ENCODE measurements at places on chromosomes 3 and 15.

GRCh38 chr3:37945156-37945806 is 45.3 kb upstream of the VILL start:
- no peak for DNase-seq

DNA sequence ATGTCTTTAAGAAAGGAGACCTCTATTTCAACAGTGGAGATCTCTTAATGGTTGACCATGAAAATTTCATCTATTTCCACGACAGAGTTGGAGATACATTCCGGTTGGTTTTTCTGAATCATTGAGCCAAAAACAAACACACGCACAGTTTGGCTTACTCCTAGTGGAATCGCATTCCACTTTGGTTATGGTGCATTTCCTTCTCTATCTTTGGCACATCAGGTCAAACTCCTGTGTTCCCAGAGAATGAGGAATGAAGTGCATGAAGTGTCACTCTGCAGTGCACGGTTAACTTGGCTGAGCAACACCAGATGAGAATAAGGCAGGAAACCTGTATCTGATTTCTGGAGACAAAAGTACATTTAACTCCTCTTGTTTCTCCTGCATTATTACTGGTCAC is 38.5 kb downstream of the HDC start:
- no peak for DNase-seq

DNA sequence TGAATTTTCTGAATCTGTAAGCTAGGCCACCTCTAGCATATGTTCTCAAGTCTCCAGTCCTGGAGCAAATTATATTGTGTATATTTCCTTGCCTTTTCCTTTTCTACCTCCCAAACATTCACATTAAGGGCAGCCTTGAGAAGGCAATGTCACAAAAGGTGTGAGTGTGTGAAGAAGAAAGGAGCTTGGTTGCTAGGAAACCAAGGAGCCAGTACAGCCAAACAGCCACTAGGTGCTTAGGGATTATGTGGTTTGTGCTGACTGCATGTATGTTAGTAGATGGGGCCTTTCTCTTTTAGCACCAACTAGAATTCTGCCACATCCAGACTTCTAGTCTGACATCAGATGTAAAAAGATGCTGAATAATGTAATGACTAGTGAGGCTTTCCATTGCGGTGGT is 118.8 kb upstream of the DAZL start:
- DNase-seq = no peak

- DNase-seq = no peak
Measured at GRCh38 chr3:72272356-72272755, 487.4 kb upstream of the PROK2 start.

DNA sequence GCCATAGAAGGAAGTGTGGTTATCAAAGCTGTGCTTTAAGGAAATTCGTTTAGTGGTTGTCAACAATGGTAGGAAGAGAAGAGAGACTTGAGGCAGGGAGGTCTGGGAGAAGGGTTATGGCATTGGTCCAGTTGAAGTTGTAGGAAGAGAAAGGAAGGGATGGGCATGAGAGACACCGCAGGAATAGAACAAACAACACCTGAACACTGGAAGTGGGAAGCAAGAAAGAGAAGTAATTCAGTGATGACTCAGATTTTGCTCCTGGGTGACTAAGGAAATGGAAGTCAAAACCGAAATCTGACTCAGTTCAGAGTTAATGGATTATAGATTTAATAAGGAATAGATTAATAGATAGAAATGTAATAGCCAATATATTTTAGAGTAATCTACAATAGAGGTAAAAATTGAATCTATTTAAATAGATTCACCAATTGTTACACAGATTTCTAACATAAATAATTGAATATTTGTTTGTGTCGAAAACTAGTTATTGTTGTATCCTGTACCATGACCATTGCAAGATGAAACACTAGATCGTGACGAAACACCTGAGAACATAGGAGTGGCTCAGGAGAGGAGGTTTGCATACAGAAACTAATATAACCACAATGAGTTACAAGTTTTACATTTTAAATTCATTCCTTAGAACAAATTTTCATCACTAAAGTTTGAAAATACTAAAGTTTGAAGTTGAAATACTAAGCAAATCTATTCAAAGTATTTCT is 36.0 kb downstream of the THBS1 start:
- no peak for DNase-seq

DNA sequence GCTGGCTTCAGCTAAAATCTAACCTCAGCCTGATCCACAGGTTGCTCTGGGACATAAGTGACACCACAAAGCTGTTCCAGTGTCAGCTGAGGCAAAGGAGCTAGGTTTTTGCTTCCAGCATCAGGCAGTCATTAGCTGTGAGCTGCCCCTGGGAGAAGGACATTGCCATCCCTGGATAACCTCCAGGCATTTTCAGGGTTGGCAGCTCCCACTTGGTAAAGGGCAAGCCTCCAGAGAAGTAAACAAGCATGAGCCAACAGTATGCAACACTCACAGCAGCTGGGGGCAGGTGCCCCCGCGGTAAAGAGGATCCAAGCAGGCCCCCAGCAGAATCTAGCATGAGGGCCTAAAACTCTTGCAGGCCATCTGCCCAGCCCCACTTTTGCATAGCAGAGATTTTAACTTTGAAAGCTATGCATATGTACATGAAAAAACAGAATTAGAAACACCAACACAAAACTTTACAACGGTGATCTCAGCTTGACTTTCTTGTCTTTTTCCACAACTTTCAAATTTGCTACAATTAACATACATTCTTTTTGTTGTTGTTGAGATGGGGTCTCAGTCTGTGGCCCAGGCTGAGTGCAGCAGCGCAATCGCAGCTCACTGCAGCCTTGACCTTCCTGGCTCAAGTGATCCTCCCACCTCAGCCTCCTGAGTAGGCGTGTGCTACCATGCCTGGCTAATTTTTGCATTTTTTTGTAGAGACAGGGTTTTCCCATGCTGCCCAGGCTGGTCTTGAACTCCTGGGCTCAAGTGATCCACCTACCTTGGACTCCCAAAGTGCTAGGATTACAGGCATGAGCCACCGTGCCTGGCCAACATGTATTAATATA is 83.8 kb upstream of the TPM1 start:
- no peak for DNase-seq

GRCh38 chr3:69562020-69562419 is 176.1 kb upstream of the FRMD4B start:
- no peak for DNase-seq

GRCh38 chr15:34993412-34993811 is 5.3 kb upstream of the ZNF770 start:
- no peak for DNase-seq

GRCh38 chr3:134699141-134699711 is 48.4 kb upstream of the KY start:
- DNase-seq = no peak

DNA sequence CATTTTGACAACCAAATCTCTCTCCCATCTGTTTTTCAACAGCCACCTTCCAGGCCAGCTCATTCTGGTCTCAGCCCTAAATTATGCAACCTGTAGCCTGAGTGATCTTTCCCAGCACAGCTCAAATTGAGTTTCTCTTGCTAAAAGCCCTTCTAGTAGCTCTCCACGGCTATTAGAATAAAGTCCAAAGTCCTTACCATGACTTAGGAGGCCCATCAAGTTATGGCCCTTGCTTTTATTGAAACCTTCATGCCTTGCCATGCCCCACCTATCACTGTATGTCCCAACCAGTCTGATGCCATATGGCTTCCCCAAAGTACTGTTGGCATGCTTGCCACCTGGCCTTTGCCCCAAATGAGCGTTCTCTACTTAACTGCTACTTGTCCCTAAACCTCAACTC is 303.5 kb upstream of the GADL1 start:
- no peak for DNase-seq

DNA sequence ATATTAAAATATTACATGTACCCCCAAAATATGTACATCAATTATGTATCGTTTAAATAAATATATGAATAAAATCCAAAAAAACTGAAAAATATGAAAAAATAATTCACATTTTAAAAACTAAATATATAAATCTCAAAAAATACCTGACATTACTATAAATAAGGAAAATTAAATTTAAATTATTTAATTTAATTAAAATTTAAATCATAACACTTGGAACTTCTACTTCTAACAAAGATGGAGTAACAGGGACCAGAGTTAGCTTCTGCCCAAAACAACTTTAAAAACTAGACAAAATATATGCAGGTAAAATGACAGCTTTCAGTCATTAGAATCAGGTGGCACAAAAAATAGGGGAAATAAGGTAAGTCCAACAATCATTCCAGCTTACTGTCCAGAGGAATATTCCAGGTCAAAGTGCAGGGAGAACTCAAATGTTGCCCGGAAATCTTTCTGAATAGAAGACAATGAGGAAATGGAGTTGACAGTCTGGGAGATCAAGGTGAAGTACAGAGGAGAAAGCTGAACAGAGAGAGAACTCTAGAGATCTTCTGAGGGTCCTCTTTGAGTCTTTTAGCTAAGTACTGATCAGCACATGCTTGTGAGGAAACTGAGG is 207.7 kb upstream of the ATP11B start:
- DNase-seq = no peak

DNA sequence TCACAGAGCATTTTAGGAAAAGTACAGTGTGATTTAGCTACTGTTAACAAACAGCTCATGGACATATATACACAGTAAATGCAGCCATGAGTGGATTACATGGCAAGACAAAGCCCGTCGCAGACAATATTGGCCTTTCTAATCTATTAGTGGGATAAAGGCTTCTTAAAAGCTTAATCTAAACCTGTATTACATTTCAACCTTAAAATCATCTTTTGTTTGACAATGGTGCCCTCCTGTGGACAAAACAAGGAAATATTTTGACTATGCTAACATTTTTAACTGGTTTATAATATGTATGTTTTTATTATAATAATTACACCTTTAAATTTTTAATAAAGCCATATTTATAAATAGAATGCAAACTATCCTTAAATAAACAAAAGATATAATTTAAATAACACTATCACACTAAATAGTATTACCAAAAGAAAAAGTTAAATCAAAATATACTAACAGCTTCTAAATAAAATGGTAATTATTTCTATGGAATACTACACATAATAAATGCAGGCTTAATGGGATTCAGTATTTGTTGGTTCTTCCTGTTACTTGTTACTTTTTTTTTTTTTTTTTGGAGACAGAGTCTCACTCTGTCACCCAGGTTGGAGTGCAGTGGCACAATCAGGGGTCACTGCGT is 38.6 kb downstream of the TAFA4 start:
- DNase-seq = no peak

DNA sequence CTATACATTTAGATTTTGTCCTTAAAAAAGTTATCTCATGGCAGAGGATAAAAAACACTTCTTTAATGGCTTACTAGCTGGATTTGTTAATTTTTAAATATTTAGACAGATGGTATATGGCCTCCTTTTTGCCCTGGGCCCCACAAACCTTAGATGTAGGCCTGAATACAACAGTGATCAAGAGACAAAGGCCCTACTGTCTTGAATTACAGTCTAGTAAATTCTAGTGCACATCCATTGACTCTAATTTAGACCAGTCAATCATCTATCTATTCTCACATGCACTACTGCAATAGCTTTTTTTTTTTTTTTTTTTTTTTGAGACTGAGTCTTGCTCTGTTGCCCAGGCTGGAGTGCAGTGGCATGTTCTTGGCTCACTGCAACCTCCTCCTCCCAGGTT is 452.8 kb downstream of the FHIT start:
- no peak for DNase-seq

DNA sequence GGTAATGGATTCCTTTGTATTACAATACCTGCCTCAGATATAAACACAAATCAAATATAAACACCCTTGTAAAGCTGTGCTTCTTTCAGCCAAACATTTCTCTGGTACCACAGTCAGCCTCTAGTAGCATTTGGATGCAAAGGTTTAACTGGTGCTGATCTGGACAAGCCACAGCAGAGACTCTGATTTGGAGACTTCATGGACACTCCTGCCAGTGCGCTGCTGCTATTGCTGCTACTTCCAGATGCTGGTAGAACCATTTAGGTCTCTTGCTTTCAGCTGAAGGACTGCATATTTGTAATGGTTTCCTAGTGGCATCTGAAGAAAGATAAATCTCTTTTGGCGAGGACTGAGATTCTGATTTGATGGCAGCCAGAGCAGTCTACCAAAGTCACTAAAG is 36.9 kb downstream of the NCK1 start:
- no peak for DNase-seq

DNA sequence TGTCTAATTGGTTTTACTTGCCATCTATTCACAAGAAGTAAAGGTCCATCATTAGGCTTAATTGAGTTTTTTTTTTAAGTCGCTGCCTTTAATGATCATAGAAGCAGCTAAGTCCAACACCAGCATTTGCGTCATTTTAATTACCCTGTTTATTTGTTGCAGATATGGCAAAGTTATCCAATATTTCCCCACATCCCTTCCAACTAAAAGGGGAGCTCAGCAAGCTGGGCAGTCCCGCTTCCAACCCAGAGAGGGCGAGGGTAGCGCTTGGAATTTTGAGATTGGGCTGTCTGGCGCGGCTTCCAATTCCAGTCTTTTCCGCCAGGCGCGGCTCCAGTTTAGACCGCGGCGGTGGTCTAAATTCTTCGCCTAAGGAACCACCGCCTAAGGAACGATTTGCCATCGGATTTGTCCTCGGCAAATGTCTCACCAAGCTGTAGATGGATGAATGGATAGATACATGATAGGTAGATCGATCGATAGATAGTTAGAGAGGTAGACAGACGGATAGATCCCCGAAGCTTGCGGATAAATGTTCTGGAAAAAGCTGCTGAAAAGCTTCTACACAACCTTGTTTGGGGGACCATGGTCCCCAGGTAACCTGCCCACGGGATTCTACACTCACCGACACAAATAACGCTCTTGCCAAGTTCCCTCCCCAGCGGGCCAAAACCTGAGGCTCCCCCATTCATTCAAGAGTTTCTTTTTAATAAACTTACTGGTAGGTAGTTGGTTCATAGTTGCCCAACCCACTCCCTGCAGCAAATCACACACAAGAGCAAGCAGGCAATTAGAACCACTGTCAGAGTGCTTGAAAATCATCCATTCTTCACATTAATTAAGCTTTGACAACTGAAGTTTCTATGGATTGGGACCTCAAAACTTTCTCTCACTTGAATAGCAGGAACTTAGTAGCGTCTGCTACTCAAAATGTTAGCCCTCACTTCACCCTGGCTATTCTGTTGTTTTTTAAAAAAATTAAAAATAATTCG is 49.1 kb downstream of the ZIC4 start:
- DNase-seq = no peak

- no peak for DNase-seq
Measured at GRCh38 chr3:178482981-178483380, 53.3 kb upstream of the KCNMB2 start.

GRCh38 chr15:101145362-101145761 is 106.5 kb downstream of the CHSY1 start:
- no peak for DNase-seq
